ENCODE measurements at places on chromosomes 5 and 9.
A peak's percentile ranks its signal among the peaks of the same experiment; 100 is the strongest.

GRCh38 chr5:153520952-153521351 is 30.5 kb downstream of the GRIA1 start:
- no peak for DNase-seq

DNA sequence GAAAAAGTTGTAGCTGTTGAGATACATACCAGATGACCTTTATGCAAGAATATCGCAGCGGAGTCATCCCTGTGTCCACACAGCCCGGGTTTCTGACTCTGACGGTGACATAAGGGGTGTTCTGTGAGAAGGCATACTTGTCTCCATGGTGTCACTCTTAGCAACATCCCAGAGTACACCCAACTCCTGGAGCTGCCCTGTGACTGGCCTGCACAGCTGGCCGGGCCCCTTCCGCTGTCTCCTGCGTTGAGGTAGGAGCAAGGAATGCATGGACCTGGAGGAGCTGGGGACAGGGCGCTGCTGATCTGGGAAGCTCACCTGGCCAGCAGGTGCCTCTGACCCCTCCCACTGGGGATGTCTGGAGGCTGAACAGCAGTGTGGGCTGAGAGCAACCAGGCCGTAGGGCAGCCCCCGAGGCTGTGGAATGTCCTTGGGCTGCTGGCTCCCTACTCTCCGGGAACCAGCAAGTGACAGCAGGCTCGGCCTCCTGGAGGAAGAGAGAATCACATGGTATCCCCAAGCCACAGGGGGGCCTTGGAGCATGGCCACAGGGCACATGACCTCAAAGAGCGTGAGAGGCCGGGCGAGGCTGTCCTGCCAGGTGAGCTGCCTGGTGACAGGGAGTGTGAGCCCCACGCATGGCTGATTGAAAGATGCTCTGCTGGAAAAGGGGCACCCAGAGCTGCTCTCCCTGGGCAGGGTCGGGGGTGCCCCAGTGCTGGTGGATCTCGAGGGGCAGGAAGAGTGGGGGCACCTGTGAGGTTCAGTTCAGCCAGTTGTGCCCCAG is 113.4 kb downstream of the MRPL36 start:
- DNase-seq: no peak

DNA sequence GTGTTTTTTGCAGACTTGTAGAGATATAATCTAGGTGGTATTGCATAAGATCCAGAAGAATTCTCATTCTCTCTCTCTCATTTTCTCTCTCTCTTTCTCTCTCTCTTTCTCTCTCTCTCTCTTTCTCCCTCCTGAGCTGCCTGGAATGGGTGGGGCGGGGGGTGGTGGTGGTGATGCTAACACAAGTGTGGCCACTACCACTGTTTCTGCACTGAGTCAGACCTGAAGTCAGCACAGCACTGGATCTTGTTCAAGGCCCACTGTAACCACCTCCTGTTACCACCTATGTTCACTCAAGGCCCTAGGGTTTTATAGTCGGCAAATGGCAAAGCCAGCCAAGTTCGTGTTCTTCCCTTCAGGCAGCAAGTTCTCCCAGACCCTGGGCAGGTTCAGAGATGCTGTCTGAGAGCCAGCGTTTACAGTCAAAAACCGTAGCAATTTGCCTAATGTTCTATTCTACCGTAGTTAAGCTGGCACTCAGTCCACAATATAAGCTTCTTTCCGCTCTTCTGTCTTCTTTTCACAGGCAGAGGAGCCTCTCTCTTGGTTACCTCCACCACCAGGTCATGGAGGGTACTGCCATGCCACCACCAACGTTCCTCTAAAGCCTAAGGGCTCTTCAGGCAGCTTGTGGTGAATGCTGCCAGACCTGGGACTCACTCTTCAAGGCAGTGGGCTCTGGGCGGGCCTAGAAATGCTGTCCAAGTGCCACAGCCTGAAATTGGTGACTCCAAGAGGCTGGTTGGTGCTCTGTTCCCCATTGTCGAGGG is 235.7 kb upstream of the PRR16 start:
- no peak for DNase-seq

- DNase-seq: no peak
These were observed 141.7 kb downstream of the NXNL2 start for GRCh38 chr9:88676644-88677043.

- DNase-seq: no peak
These were observed 190.5 kb downstream of the HSPA4 start for GRCh38 chr5:133242221-133242835.

DNA sequence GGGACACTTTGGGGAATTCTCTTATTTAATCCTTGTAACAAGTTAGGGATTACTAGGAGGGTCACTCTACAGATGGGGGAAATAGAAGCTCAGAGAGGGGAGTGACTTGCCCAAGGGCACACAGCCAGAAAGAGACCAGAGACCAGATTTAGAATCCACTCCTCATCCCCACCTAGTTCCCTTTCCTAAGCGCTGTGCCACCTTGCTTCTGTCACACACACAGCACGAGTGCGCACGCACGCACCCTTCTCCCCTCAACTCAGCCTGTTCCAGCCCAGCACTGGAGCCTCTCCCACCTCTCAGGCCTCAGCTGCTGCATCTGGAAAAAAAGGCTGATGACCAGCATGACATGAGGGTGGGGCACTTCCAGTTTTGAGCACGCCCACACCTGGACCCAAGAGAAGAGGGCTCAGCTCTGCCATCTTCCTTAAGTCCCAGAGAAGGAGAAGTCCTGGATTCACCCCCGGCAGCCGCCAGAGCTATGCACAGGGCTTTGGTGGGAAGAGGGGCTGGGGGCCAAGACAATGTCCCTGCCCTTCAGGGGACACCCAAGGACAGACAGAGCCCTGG is 18.5 kb downstream of the NR5A1 start:
- no peak for DNase-seq

- no peak for DNase-seq
These were observed 4.6 kb downstream of the NRG2 start for GRCh38 chr5:140038373-140038957.

GRCh38 chr5:1670351-1670750 is 129.3 kb downstream of the MRPL36 start:
- DNase-seq: no peak

DNA sequence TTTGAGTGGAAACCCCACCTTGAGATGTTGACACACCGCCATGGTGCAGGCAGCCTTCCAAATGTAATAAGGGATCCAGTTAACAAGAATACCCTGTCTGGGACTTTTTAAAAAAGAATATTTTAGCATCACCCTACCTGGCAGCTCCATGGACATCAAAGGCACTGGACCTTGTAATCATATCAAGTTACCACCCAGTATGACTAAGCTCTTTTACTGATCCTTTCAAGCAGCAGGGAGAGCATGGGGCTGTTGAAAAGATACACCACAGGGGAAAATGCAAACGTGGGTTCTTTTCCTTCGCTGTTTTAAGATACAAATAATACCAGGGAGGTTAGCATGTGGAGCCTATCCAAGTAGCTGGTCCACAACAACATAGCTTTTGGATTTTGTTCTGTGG is 211.2 kb downstream of the SAXO1 start:
- DNase-seq: no peak

GRCh38 chr5:97192580-97193354 is 9.7 kb upstream of the RIOK2 start:
- no peak for DNase-seq

GRCh38 chr9:111661802-111662521 is 557 bp downstream of the GNG10 start:
- no peak for DNase-seq

GRCh38 chr5:152819891-152820290 is 414.8 kb upstream of the NMUR2 start:
- no peak for DNase-seq

DNA sequence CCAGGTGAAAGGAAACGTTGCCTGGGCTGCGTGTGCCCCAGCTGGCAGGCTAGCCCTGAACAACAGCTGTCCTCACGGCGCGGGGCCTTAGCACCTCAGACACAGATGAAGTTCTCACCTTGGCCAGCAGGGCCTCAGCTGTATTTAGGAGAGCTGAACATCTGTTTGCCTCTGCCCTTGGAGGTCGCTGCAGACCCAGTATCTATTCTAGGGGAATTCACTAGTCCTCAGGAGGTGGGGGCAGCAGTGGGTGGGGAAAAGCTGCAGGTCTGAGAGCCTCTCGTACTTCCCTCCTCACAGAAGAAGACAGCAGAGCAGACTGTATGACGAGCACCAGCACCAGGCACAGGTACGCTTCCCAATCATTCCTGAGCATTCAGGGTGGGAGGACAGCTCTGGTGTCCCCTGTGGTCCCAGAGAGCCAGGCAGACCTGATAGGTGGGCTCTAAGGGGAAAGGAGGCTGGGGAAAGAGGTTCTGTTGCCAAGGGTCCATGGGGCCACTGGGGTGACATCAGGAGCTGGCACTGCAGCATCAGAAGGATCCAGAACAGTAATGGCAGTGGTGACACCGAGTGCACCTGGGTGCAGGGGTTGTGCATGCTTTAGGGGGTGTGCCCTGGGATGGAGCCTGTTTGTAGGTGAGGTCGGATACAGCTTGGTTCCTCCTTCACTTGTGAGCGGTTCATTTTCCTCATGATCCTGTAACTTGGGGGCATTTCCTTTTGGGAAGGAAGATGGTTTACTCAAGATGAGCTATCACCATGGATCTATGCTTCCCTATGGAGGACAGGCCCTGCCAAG is 13.8 kb downstream of the CD74 start:
- no peak for DNase-seq

GRCh38 chr5:1502046-1502736 is 21.6 kb downstream of the LPCAT1 start:
- no peak for DNase-seq

DNA sequence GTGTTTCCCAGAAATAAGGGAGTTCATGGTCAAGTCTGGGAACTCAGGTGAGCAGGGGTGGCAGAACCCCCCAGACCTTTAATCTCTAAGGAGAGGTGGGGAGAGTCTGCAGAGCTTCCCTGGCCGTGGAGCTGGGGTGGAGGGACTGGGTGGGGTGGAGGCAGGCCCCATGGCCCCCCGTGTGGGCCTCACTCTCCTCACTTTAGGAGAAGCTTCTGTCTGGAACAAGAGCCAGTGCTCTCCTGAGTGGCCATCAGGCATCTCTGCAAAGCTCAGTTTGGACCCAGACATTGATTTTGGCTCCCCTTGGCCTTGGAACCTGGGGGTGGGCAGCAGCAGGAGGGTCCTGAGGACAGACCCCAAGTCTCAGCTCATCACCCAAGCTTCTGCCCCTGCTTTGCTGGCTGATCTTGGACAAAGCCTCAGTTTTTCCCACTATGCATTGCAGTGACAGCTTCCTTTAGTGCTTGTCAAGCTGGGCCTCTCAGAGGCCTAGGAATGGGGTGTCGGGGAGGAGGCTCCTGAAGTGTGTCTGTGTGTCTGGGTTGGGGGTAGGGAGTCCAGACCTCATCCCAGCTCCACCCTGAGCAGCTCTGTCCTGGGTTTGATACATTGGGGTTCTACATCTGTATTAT is 3.5 kb upstream of the GBGT1 start:
- no peak for DNase-seq

DNA sequence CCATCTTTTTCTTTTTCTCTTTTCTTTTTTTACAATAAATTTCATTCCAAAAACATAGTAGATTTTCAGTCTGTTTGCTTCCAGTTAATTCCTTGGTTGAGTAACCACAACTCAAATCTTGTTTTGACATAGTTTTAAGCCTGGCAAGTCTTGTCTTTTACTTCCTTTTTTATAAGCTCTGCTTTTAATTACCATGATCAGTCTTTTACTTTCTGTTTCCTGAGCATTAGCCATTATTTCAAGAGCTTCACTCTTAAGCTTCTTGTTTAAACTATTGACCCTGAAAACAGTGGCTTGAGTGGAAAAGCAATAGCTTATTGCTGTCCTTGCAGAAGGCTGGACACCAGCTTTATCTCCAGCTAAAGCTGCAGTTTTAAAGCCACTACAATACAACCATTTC is 1363.3 kb downstream of the MAT2B start:
- no peak for DNase-seq

- DNase-seq: no peak
These were observed 49.2 kb downstream of the PLEKHG4B start for GRCh38 chr5:141211-141610.

DNA sequence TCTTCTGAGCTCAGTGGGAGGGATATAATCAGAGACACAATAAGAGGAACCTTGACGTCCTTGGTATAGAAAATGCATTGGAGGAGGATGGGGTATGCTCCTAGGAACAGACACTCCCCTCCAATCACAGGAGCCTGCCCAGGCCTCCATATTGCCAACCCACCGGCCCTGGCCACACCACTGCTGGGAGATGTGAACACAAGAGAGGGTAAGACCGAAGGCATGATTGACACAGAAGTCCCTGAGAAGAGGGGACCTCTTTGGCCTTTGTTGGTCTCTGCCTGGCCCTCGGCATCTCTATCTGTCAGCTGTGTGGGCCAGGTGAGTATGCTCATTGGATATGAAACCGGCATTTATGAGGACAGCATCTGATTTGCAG is 62.0 kb downstream of the CRB2 start:
- DNase-seq: no peak

GRCh38 chr9:107793541-107793940 is 304.0 kb upstream of the KLF4 start:
- no peak for DNase-seq

- DNase-seq: peak; percentile 75
These were observed 215.3 kb downstream of the TLR4 start for GRCh38 chr9:117919538-117919937.

DNA sequence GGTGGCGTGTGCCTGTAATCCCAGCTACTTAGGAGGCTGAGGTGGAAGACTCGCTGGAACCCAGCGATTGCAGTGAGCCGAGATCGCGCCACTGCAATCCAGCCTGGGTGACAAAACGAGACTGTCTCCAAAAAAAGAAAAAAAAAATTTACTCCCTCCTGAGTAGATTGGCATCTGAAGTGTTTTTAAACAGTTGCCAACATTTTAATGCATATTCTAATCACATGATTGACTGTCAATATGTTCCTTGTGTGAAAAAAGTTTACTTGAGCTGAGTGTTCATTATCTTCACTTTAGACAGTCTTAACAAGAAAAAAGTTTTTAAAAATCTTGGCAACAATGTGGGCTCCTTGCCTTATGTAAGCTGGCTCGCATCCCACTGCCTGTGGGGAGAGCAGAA is 53.8 kb downstream of the AGXT2 start:
- no peak for DNase-seq

GRCh38 chr5:180862645-180863044 is 1.6 kb upstream of the ZFP62 start:
- no peak for DNase-seq

- DNase-seq: no peak
These were observed 18.4 kb upstream of the TPM2 start for GRCh38 chr9:35708146-35708545.

DNA sequence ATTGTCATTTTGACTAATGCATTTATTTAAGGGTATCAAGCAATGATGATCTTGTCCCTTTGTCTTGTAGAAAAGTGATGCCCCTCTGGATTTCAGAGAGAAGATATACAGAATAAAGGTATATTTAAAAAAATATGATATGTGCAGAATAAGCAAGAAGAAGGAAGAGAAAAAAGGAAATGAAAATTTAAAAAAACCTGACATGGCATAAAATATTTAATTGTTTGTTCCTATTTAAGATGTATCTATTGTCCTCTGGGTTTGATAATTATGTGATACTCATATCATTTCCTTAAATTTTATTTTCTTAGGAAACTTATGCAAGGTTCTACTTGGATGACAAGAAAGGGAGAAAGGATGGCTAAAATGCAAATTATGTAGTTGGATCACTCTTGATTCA is 983.7 kb upstream of the CDH6 start:
- no peak for DNase-seq
